Hypothalamus (tissue), 51 donors: ENCODE measurements at places on chromosomes 13 and 19.

DNA sequence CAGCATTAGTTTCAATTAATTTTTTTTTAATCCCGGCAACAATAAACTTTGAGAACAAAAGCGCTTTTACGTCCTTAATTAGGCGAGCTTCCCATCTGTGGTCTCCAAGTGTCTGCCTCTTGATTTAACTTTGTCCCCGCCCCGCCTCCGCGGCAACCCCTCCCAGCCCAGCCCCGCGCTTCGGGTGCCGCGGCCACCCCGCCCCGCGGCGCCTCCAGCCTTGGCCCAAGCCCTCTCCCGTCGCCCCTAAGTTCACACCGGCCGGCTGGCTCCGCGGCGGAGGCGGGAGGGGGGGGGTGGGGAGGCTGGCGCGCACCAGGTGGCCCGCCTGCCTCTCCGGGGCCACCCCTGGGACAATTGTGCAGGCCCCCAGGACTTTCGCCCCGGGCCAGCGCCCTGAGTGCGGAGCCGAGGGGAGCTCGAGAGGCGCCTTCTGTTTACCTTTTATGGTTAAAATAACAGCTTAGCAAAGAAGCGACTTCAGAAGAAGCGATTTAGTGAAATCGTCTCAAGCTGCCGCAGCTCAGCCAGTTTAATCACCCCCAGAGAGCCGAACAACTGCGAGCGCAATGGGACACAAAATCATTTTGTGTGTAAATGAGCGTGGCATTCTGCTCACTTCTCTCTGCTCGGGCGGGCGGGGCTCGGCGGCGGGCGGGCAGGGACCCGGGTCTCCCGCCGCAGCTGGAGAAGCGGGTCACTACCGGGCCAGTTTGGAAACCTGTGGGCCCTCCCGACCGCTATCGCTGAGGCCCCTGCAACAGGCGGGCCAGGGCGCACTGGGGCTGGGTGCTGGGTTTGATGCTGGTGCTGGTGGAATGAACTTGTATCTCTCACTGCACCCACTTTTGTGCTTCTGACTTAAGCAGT lies 1.4 kb downstream of the KCTD15 start:
- no peak for DNase-seq

DNA sequence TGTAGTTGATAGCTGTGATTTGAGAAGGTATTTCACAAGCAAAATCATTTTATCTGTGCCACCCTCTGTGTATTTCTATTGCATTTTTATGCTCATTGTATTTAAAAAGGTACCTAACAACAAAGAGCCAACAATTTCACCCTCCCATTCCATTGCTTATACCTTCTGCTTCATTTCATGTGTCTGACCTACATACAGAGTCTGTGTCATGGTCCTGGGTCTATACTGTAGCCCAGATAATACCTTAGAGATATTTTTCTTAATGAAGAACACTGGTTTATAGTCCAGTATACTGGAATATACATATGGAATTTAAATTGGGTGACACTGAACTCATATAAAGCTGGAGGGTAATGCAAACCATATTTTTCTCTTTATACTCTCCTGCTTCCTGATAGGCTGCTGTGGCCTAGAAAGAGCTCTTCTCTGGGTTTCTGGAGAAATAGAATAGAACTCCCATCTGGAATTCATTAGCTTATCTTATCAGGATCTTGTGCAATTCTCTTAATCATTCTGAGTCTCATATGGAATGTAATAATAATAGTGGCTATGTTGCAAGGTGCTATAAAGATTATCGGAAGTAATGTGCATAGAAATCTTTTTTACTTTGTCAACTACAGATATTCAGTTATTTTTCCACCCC lies 31.8 kb upstream of the SPART start:
- no peak for DNase-seq

DNA sequence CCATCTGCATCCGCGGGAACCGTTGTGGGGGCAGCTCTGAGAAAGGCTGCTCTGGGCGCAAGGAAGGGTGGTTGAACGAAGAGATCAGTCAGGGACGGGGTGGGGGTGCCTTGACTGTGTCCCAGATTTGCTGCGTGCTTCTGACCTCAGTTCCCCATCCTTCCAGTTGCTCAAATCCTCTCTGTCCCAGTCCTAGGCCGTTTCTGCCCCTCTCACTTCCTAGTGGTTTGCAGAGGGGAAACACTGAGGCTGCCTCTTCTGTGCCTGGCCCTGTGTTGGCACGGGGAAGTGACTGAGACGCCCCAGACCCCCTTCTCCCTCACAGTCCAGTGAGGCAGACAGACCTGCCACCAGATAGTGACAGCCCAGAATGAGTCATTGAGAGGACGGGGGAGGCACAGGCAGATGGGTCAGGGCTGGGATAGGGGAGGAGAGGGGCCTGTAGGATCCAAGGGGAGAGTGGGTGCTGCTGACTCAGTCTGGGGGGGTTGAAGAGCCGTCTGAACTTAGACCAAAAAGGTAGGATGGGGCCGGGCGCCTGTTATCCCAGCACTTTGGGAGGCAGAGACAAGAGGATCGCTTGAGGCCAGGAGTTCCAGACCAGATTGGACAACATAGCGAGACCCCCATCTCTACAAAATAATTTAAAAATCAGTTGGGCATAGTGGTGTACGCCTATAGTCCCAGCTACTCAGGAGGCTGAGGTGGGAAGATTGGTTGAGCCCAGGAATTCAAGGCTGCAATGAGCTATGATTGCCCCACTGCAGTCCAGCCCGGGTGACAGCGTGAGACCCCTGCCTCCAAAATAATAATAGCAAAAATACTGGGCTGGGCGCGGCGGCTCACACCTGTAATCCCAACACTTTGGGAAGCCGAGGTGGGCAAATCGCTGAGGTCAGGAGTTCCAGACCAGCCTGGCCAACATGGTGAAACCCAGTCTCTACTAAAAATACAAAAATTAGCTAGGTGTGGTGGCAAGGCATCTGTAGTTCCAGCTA lies 26.5 kb downstream of the NUMBL start:
- DNase-seq = no peak

GRCh38 chr13:43266936-43267615 lies 243.7 kb downstream of the DNAJC15 start:
- DNase-seq = no peak

- DNase-seq = no peak
Measured at GRCh38 chr13:33409673-33410510, 124.3 kb upstream of the STARD13 start.

DNA sequence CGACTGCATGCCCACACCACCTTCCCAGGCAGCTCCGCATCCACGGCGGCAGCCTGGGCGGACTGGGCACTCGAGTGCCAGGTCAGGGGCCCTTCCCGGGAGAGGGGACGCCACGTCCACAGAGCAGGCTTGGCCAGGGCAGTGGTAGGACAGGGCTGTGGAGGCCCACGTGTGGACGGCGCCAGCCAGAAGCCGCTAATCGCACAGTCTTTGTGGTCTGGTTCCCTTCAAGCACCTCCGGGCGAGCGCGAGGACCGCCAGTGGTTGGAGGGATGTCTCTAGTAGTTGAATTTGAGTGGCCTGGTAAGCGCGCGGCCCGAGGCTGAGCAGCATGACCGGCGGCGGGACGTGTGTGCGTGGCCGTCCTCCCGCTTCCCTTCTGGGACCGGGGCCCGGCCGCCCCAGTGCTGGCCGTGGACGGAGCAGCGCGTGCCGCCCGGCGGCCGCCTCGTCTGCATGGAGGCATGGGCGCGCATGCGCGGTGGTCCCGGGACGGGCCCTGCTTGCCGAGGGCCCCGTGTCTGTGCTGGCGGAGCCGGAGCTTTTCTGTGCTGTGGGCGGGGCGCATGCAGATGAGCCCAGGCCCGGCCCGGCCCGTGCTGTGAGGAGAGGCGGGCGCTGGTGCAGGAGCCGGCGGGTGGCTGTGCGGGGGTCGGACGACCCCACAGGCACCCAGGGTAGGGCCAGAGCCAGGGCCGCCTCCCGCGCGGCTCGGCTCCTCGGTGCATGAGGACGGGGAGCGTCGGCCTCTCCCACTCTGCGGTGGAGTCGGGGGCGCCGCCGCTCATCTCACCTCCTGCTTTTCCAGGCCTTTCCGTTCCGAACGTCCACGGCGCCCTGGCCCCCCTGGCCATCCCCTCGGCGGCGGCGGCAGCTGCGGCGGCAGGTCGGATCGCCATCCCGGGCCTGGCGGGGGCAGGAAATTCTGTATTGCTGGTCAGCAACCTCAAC lies 8.6 kb downstream of the PTBP1 start:
- no peak for DNase-seq

DNA sequence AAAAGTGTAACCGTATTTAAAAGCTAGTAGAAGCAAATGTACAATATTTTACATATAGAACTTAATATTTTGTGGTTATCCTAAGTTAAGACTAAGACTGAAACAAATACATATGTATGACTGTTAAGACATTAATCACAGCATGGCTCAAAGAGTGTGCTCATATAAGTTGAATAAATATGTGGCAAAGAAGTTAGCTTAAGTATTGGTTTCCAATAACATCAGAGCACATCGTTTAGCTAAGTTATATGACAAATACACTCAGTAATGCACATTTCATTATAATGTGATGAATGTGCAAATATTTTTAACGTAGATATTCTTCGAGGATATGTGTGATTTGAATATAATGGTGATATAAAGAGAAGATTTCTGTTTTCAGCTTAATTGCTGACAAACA lies 253.8 kb downstream of the SLITRK5 start:
- DNase-seq = no peak

GRCh38 chr13:41847216-41847615 lies 113.7 kb downstream of the VWA8 start:
- DNase-seq = no peak

DNA sequence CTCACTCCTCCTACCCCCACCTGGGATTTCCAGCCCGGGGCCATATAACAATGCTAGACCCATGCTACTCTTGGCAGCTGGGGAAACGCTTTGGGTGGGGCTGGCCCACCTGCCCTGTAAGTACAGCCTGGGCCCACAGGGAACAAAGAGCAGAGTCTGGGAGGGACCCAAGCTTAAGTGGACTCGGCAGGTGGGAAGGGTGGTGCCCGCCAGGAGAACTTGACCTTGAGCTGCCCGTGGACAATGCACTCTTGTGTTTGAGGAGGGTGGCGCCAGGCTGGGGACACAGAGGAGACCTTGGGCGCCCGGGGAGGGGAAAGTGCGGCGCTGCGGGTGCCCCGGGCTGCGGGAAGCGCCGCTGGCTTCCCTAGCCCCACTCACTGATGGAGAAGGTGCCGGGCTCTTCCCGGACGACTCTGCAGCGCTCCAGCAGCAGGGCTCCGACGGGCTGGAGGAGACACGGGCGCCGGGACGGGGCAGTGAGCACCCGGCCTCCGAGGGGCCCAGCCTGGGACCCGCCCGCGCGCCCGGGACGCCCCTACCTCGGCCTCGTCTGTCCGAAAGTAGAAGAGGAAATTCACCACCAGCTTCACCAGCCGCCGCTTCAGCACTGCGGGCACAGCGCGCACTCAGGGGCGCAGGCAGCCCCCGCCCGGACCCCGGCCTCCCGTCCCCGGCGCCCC lies 607 bp downstream of the PLEKHJ1 start:
- no peak for DNase-seq

DNA sequence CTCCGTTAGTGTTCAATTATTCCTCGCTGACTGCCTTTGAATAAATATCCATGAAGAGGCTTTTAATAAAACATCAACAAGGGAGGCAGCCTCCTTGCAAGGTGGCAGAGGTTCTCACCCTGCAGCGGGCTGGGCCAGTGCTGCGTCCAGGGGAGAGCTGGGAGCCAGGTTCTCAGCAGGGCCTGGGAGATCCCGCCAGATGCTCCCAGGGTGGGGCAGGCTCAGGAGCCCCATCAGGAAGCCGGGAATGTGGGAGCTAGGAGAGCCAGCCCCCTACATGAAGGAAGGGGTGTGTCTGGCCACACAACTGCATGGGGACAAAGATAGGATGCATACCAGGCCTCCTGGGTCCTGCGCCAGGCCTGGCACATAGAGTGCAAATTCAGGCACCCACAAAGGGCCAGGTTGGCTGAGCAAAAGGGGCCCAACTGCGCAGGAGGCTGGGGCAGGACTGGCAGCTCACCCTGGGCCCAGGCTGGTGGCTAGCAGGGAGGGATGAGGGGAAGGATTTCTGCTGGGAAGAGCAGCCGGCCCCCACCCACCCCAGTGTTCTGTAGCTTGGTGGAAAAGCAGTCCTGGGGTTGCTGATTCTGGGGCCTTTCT lies 22.8 kb downstream of the VSTM2B start:
- no peak for DNase-seq
